Left kidney (tissue), 8 donors: ENCODE measurements at places on chromosomes 11 and 22. TPM values are rescaled to one million over a fixed set of nuclear protein-coding genes. Genes with fewer than 3 reads are reported as not detected.

POTEH gene
- polyA plus RNA-seq = not detected

POLR2F gene
- polyA plus RNA-seq = 61.8 TPM

TMEM191B gene
- 0.50 TPM for polyA plus RNA-seq

WBP2NL gene
- polyA plus RNA-seq = 8.4 TPM

NLRP14 gene
- polyA plus RNA-seq = 0.83 TPM

OR2AT4 gene
- polyA plus RNA-seq = 0.07 TPM
